ENCODE measurements at places on chromosomes 1 and 21.

- no peak for DNase-seq
Measured at GRCh38 chr1:57270927-57271698, 152.7 kb downstream of the DAB1 start.

DNA sequence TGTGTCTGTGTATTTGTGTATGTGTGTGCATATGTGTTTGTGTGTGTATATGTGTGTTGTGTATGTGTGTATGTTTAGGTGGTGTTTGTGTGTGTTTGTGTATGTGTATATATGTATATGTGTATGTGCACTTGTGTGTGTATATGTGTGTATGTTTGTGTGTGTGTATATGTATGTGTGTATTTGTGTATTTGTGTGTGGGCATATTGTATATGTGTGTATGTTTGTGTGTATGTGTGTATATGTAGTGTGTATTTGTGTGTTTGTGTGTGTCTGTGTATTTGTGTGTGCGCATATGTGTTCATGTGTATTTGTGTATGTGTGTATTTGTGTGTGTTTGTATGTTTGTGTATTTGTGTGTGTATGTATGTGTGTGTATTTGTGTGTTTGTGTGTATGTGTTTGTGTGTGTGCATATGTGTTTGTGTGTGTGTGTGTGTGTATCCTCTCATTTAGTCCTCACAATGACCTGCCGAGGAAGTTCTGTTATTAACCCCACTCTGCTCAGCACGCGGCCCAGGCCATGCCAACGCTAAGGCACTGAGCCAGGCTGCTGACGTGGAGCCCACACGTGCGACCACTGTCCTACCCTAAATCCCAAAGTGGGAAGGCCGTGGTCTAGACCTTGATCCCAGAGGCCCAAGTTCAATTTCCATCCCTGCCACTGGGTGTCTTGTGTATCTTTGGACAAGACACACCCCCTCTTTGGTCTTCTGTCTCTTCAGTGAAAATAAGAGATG, 43.2 kb upstream of the TMEM51 start:
- DNase-seq, result no peak

GRCh38 chr21:24737296-24737850, 869.9 kb downstream of the MRPL39 start:
- no peak for DNase-seq

- DNase-seq, result no peak
Measured at GRCh38 chr1:145961425-145962156, 2.8 kb downstream of the ANKRD34A start.

DNA sequence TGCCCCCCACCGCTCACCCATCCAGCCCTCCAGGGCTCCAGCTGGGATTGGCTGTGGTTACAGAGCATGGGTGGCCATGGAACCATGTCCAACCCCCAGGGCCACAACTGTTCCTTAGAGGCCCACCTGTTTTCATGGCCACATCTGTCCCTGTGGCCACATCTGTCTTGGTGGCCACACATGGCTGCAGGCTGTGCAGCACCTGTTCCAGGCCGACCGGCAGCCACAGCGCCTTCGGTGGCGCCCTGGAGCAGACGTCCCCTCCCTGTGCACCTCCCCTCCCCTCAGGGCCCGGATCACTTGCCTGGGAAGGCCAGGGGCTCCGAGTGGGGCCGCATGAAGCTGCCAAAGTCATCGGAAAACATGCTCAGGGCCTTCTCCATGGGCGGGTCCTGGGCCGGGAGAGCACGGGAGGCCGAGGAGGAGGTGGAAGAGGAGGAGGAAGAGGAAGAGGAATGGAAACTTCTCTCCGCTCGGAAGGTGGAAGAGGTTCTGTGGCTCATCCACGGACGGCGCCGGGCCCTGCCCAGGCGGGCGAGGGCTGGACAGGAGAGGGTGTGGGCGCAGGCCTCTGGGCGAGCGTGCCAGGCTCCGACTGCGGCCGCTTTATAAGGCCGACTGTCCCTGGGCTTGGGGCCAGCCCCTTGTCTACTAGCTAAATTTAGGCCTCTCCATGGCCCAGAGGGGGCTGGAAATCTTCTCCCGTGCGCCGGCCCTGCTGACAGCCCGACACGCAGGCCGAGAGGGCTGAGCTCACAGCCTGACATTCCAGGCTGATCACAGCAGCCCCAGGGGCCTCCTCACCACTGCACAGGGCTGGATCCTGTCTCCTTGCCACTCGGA, at the start of gene HSPB7:
Gene HSPB7, minus strand, starts transcription at position 583 of the 843 bp plus-strand sequence. Its CDS starts 80 bp downstream, at position 503.
- no peak for DNase-seq

DNA sequence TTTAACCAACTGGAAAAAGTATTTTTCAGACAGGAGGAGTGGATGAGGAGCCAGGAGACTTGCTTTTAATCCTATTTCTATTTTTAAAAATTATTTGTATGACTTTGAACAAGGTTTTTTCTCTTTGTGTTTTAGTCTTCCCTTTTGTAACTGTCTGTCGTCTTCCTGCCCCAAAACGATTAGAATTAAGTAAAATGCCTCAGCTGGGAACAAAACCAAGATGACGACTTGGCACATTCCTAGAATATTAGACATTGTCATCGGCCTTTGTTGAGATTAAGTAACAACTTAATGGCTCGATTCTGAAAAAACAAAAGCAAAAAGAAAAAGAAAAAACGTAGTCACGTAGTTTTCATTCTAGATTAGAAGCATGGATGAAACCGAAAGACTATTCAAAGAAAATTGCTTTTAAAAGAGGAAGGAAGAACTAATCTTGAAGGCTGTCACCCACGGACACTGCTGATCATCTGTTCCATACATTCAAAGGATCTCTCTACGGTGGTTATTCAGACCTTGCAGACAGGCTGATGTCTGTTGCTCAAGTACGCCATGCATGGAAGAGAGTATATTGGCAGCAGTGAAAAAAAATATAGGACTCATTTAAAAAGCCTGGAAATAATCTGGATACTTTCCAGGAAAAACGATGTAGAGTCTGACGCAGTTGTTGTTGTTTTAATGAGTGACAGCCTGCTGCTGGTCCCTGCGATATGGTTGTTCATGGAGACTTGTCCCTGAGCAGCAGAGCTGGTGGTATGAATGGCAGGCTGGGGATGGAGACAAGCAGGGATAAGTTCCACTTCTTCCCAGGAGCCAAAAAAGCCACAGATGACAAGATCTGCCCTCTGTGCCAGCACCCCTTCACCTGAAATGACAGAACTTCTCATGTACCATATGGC, 16.8 kb downstream of the GNG4 start:
- DNase-seq, result peak; percentile 14

- DNase-seq, result no peak
Measured at GRCh38 chr1:11052839-11053757, 6.1 kb upstream of the MASP2 start.

DNA sequence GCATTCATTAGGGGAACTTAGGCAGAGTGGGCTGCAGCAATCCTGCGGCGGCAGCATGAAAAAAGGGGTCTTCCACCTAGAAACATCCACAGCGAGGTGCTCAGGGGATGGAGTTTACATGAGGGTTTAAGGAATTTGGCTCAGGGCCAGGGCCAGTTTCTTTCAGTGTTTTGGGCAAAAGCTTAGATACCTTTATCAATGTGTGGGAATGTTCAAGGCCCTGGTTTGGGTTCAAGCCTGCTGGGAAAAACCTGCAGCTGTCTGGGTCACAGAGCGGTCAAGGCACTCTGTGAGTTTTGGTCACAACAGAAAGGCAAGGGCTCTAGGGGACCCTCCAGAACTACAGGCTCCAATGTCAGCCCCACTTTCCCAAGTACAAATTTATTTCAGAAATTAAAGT, 230.3 kb downstream of the DISC1 start:
- DNase-seq, result no peak

DNA sequence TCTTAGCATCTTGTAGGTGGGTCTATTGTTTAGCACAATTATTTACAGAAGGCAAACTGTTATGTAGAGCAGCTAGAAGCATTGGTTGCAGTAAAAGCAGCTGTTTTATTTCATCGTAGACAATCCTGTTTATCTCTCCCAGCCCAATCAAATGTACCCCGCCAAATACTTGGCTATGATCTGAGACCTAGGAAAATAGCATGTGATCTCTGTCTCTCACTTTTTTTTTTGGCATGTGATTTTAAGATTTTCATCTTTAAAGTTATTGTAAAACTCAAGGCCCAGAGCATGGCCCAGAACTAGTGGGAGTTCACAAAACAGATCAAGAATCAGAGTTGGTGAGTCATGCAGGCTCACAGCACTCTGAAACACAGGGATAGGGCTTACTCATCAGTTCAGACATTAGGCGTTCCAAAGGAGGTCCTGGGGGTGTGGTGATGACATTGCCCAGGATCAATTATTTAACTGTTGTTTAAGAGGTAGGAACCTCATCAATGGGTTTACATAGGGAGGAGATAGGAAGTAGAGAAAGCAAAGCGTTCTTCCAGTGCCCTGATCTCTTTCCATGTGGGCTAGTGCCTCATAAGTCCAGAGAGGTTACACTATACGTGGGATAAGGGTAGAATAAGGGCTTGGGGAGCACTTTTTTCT, 40.2 kb downstream of the TBX19 start:
- DNase-seq, result no peak

GRCh38 chr1:114033961-114034360, 54.7 kb downstream of the OLFML3 start:
- no peak for DNase-seq

DNA sequence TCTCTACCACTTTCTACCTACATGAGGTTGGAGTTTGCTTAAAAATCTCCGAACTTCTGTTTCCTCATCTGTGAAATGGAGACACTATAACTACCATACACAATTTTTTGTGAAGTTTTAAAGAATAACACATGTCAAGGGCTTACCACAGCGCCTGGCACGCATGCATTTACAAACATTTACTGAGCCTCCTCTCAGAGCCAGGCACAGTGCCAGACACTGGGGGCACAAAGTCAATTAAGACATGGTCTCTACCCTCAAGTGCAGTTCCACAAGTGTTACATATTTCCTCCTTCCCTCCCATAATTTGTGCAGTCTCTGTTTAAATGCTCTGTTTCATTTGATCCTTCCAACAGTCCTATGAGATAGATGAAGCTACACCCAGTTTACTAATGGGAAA, 356.4 kb upstream of the ESRRG start:
- DNase-seq, result no peak

- no peak for DNase-seq
Measured at GRCh38 chr1:151222130-151222529, 23.8 kb downstream of the PIP5K1A start.

- peak; percentile 16 for DNase-seq
Measured at GRCh38 chr1:213122514-213122929, 71.5 kb downstream of the RPS6KC1 start.

DNA sequence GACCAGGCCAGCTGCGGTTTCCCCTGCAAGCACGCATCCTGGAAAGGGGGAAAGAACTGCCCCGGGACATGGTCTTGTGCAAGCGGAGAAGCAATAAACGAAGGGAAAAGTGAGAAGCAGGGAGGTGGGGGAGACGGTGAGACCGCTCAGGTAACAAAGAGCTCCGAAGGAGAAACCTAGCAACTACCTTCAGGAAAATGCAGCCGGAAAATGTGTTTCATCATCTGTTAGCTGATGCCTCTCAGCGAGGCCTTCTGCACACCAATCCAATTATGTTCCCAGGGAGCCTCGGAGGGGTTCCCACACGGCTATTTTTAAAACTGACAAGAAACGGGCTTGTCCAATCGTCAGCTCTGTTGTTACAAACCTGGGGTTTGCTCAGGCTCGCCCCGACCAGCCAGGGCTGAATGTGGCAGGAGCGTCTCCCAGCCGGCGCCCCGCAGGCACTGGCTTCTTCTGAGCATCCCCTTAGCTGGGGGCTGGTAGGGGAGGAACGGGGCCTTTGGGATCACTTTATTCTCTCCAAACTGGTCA, 3.4 kb downstream of the RIPK4 start:
- no peak for DNase-seq

DNA sequence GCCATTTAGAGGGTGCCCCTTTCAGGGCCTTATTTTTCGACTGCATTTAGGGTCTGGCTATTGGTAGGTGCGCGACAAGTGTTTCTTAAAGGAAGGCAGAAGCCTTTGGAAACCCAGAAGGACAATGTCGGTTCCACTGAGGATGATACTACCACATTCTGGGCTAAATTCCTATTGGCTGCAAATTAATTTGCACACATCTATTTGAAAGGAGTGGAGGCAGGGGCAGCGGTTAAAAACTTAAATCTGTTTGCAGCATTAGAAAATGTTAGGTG, 1.1 kb downstream of the PATJ start:
- no peak for DNase-seq

- no peak for DNase-seq
Measured at GRCh38 chr1:54894271-54894670, 7.3 kb upstream of the DHCR24 start.

DNA sequence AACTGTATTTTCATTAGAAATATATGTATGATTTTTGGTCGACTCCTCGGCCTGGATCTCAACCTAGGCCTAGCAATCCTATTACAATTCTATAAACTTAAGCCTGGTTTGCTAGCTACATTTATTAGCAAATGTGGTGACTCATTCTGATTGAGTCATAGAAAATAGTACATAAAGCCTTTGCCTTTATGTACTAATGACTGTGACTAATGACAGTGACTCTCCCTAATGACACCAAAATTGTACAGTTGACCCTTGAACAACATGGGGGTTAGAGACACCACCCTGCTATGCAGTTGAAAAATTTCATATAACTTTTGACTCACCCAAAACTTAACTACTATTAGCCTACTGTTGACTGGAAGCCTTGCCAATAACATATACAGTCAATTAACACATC, 78.9 kb downstream of the CLEC20A start:
- DNase-seq, result peak; percentile 20

- peak; percentile 13 for DNase-seq
Measured at GRCh38 chr1:183178545-183178944, 7.5 kb upstream of the LAMC2 start.

DNA sequence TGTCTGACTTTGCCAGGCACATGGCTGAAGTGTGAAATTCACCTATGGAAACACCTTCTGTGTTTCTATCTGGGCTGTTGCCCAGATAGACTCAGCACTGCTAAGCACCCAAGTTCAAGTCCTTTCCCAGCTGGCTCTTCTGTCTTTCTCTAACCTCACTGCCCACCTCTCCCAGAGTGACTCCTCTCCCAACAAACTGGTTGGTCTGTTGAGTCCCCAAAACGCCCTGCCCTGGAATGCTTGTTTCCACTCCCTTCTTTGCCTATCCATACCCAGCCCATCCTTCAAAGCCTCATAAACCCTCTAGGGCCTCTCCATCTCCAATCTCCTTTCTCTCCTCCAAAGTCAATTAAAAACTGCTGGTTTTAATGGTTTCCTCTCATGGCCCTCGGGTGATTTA, 15.6 kb downstream of the PLXNA2 start:
- no peak for DNase-seq
